Activated T-cell treated with anti-CD3 and anti-CD28 coated beads, Interleukin-2, amount 50 U/mL, for 48 hours (primary cell): ENCODE measurements at places on chromosomes 7 and 10.

DNA sequence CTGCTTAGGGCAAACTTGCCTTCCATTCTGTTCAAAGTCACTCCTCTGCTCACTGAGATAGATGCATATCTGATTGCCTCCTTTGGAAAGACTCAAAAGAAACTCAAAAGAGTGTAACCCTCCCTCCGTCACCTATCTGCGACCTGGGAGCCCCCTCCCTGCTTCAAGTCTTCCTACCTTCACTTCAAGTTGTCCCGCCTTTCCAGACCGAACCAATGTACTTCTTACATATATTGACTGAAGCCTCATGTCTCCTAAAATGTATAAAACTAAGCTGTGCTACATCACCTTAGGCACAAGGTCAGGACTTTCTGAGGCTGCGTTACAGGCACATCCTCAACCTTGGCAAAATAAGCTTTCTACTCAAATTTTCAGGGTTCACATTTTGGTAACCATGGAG is 77.4 kb upstream of the C1GALT1 start:
- DNase-seq = no peak

DNA sequence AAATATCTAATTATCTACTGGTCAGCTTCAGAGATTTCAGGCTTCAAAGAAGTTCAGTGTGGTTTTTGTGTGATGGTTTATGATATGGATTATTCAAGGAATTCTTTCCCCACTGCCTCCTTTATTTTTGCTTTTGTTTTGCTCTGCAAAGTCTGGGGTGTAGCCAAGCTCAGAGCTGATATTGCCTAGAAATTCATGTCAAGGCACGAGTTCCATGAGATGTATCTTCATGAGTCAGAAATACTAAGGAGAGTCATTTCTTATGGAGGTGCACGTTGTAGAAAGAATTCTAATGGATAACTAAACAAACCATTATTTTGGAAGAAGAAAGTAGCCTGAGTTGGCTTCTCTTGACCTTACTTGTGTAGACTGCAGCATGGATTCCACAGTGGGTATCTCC is 37.4 kb downstream of the VIM start:
- DNase-seq = no peak

GRCh38 chr7:78301407-78301806 is 502.8 kb downstream of the PHTF2 start:
- DNase-seq = no peak

- peak; percentile 42 for DNase-seq
These were observed 330.8 kb downstream of the PTEN start for GRCh38 chr10:88194041-88194887.

GRCh38 chr10:131000743-131001142 is 310.8 kb downstream of the TCERG1L start:
- no peak for DNase-seq

- DNase-seq = no peak
These were observed 8.9 kb downstream of the NT5C3A start for GRCh38 chr7:33053721-33054120.

DNA sequence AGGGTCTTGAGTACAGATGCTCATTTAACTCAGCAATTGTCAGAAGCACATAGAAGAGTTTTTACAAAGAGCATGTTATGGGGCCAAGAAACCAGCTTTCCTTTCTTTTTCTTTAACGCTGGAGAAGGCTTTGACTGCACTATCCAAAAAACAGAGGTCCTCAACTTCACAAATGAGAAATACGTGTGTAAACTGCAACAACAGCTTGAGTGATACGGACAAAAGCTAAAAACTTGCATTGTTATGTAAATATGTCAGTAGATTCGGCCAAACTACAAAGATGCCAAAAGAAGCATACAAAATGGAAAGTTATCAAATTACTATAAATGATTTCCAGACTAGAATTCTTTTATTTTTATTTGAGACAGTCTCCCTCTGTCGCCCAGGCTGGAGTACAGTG is 62.4 kb upstream of the C10orf90 start:
- DNase-seq = no peak

GRCh38 chr7:43022008-43022407 is 89.8 kb downstream of the MRPL32 start:
- no peak for DNase-seq

GRCh38 chr7:26991796-26992195 is 104.0 kb downstream of the HOXA1 start:
- no peak for DNase-seq

- DNase-seq = no peak
These were observed 172.9 kb downstream of the AHR start for GRCh38 chr7:17471325-17471724.

GRCh38 chr7:99562832-99563231 is 4.4 kb downstream of the ZNF655 start:
- DNase-seq = peak; percentile 53

DNA sequence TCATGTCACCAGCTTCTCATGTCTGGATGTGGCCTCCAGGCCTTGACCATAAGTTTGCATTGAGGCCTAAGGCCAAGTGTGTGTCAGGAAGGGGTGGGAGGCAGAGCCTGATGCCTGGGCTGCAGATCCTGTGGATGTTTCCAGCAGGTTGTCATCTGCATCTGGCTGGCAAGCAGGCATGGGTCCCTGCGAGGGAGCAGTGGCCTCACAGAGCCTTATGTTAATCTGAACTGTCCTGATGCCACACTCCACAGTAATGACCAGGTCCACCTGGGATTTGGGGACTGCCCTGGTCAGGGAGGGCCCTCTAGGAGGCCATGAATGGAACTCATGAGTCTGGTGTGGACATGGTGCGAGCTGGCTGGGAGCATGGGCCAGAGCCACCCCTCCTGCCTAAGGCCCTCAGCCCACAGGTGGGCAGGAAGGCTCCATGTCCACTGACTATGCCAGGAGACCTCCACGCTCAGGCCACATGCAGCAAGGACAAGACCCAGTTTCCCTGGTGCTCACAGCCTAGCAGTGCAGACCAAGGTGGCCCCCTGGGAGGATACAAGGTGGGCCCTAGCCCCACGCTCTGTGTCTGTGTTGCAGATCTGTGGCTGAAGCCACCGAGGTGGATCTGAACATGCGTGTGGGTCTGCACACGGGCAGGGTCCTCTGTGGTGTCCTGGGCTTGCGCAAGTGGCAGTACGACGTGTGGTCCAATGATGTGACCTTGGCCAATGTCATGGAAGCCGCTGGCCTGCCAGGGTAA is 83.1 kb downstream of the ADCY1 start:
- DNase-seq = no peak

- no peak for DNase-seq
These were observed 6.4 kb downstream of the NOD1 start for GRCh38 chr7:30472081-30472783.

DNA sequence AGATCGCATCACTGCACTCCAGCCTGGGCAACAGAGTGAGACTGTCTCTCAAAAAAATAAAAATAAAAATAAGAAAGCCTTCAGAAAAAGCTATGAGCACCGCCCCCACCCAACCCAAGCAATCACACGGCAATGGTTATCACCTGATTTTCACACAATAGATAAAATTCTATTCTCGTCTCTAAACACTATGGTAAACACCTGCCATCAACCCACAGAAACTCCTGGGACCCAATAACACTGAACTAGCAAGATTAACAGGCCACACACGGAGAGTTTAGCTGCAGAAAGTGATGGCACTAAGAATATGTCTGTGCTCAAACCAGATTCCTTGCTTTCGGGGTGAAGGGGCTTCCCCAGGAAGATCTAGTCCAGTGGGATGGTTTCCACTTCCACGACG is 173.8 kb downstream of the DIP2C start:
- DNase-seq = no peak

GRCh38 chr7:3312583-3312982 is 11.5 kb downstream of the SDK1 start:
- DNase-seq = no peak

DNA sequence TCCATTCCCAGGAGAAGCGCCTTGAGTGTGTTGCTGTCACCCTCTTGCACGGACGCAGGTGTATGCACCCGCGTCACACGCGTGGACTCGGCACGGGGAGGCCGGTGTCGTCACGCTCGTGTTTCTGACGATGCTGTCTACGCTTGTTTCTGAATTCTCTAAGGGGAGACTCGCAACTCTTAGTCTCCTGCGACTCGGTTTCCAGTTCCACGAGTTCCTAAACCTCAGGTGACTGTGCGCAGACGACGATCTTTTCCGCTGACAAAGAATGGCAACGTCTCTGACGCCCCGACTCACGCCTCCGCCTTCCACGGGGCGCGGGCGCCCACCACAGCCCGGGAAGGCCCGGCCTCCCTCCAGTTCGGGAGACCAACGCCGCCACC is 579 bp downstream of the IDI1 start:
- DNase-seq = no peak

- DNase-seq = peak; percentile 34
These were observed 501 bp downstream of the TFPI2 start for GRCh38 chr7:93890041-93890463.

DNA sequence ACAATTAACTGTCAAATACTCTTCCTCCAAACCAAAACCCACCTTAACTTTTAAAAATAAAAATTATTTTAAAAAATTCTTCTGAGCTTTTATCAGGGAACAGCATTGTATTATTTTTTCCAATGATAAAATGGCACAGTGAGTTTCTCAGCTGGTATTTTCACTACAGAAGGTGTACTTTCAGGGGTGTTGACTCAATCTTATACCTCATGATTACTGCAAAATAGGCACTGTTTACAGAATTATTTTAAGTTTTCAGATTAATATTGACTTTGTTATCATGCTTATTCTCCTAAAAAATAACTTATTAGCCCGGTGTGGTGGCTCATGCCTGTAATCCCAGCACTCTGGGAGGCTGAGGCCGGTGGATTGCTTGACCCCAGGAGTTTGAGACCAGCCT is 24.3 kb downstream of the RHEB start:
- no peak for DNase-seq

DNA sequence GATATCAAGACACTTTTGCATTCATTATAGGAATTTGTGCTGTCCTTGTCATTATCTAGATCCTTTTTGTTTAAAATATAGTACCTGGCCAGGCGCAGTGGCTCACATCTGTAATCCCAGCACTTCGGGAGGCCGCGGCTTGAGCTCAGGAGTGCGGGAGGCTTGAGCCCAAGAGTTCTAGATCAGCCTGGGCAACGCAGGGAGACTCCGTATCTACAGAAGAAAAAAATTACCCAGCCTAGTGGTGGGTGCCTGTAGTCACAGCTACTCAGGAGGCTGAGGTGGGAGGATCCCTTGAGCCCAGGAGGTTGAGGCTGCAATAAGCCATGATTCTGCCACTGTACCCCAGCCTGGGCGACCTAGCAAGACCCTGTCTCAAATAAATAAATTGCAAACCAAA is 621 bp upstream of the MORN4 start:
- DNase-seq = peak; percentile 35

GRCh38 chr7:107446531-107446930 is 23.3 kb upstream of the GPR22 start:
- DNase-seq = peak; percentile 29

GRCh38 chr10:132616170-132616995 is 78.8 kb downstream of the INPP5A start:
- DNase-seq = peak; percentile 86

GRCh38 chr10:122197611-122198222 is 73.4 kb upstream of the BTBD16 start:
- DNase-seq = no peak

- DNase-seq = no peak
These were observed 179.9 kb upstream of the NAMPT start for GRCh38 chr7:106464651-106465050.

GRCh38 chr7:159167139-159167538 is 22.5 kb upstream of the VIPR2 start:
- DNase-seq = no peak

DNA sequence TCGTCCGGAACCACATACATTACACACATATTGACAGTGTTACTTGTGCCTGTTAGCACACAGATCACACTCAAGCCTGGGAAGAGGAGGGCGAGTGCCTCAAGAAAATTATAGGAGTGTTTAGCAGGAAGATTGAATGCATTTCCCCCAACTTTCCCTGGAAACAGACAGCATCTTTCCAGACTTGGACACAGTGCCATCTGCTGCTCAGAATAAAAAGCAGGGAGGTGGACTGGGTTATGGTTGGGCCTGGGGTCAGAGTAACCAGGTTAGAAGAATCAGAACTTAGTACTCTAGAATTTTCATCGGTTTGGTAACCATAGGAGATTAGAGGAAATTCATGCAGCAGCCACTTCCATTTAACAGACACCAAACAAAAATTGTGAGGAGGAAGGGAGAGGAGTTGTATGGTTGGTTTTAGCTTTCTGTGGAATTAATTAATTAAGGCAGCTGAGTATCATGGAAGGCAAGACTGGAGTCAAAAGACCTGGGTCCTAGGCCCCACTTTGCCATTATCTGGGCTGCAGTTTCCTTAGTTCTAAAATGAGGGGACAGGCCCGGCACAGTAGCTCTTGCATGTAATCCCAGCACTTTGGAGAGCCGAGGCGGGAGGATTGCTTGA is 43.4 kb upstream of the OPTN start:
- no peak for DNase-seq

GRCh38 chr10:12509016-12509793 is 159.9 kb downstream of the CAMK1D start:
- DNase-seq = peak; percentile 37

DNA sequence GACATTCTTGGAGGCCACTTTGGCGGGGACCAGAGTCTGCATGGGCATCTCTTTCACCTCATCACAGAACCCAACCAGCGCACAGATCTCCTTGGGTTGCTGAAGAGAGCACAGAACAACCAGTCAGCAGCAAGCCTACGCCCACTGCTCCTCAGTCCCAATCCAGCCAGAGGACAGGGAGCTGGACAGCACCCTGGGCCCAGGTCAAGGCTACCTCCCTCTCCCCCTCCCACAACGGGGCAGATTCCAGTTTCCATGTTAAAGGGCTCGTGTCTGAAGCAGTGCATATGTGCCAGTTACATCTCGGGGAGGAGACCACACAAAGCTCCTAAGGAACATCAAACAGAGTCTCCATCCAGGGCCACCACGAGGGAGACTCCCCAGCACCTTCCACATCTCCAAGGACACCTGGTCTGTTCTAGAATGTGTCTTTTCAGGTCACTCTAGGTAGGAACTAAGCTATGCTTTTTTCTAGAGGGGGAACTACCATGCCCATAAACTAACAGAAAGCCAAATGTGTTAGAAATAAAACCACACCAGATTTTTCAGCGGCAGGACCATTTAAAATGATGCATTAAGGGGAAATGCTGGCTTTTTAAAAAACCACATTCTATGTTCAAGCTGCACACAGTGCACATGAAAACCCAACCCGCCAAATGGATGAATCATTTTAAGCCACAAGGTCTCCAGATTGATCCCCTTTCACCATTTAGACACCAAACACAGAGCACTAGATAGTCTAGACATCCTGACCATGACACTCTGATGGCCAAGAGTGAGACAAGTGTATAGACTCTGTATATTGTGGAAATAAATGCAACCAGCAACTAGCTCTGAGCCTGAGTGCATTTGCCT is 28.9 kb downstream of the PSAP start:
- DNase-seq = no peak

GRCh38 chr10:34830217-34830822 is 15.2 kb upstream of the PARD3 start:
- no peak for DNase-seq

- DNase-seq = peak; percentile 43
These were observed 258.4 kb downstream of the SEMA3A start for GRCh38 chr7:83936056-83936708.
